ENCODE measurements at places on chromosomes 6 and 20. TPM values are rescaled to one million over a fixed set of nuclear protein-coding genes. Genes with fewer than 3 reads are reported as not detected.

GRCh38 chr6:636488-636887 is 20.4 kb downstream of the HUS1B start:
- no peak for DNase-seq

GRCh38 chr20:55685841-55686240 is 319.5 kb downstream of the CBLN4 start:
- no peak for DNase-seq

The RSPH9 gene
- total RNA-seq: not detected

DNA sequence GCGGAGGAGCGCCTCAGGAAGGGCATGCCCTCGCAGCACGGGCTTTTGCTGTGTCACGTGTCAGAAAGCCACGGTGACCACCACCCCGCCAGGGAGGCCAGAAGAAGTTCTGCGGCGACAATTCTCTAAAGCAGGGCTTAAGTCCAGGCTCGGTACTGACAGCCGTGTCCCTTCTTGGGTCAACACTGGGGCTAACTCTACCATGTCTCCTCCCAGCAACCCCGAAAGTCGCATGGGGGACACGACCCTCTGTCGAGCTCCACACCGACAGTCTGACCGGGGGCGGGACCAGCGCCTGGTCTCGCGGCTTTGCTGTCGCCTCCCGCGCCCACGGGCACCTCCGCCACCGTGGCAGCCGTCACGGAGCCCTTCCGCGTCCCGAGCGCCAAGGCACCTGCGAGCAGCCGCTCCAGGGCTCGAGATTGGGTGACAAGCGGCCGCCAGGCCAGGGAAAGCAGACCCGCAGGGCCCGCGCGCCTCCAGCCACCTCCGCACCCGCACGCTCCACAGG is 534 bp downstream of the NANP start:
- peak; percentile 58 for DNase-seq

The SNAP25 gene
- not detected for total RNA-seq

DNA sequence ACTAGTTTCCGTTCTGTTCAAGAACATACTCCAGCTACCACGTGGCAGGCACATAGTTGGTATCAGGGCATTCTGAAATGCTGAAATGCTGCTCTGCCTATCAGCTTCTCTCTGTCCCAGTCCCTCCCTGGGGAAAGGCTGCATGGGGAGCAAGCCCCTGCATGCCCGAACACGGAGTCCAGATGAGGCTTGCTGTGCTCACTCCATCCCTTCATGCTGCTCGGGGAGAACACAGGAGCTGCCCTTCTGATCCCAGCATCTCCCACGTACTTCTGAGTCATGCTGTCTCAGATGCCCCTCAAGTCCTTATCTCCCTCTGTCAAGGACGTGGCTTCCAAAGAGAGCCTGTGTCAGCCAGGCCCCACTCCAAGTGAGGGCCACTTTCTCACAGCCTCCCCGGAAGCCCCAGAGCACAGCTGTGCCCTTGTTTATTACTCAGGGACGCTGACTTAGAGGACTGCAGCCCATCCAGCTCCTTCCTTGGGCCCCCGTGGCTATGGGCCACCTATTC is 29.4 kb downstream of the THBS2 start:
- no peak for DNase-seq

The ANKRD66 gene
- not detected for total RNA-seq

The DUSP15 gene
- 8.2 TPM for total RNA-seq

The PNPLA1 gene
- 0.25 TPM for total RNA-seq

DNA sequence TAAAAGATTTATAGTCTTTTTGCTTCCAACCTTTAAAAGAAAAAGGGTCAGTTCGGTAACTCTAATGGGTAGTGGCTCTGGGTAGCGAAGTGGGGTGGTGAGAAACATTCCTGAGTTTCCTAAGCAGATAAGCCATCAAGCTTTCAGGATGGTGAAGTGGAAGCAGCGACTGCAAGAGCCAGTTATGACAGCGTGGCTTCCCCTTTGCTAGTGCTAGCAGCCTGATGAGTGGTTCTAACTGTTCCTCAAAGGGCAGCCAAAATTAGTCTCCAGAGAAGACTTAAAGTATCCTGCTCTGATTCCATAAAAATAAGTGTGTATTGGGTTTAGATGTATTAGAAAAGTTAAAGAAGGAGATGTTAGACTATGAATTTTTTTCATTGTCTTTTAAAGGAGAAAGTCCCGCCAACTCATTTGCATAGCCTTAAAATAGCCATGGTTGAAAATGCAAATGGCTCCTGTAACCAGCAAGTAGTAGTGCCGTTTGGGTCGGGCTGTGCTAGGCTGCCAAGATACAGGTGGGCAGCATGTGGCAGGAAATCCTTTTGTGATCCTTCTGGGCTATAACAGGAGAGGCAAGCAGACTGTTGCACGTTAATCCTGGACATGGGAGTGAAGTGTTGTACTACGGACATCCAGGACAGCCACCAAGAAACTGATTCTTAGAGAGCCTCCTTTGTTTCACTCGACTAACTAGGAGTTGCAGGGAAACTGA is 18.0 kb downstream of the ELOVL2 start:
- DNase-seq: no peak

GRCh38 chr6:30542915-30543314 is 13.4 kb downstream of the GNL1 start:
- no peak for DNase-seq

- no peak for DNase-seq
Measured at GRCh38 chr20:17723301-17723691, 23.5 kb downstream of the BANF2 start.

DNA sequence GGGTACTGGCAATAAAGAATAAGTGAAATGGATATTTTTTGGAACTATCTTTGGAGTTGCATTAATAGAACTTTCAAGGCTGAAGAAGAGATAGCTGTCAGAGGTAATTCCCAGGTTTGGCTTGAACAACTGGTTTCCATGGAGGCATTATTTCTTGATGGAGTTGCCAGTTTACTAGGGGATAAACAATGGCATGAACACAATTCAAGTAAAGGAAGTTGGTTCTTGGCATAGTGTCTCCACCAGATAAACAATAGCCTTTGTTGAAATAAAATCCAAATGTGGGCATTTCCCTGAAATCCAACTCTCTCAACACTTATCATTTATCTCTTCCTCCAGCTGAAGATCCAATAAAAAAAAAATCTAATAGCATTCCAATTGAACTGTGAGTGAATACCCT is 454.9 kb downstream of the C6orf118 start:
- no peak for DNase-seq

DNA sequence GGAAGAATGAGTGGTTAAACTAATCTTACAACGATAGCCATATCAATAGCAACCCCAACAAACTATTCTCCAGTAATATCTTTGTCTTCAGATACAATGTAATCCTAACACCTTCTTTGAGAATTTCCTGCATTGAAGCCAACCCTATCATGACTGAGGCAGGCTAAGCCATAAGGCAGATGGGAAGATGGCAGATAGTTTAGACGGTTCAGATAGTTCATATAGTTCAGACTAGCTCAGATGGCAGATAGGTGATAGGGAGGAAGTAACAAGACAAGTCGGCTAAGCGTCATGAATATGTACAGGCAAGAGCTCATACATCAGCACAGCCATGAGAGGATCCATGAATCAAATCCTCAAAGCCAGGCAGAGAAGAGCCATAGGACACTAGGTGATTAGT is 39.1 kb upstream of the BEND6 start:
- DNase-seq: no peak

DNA sequence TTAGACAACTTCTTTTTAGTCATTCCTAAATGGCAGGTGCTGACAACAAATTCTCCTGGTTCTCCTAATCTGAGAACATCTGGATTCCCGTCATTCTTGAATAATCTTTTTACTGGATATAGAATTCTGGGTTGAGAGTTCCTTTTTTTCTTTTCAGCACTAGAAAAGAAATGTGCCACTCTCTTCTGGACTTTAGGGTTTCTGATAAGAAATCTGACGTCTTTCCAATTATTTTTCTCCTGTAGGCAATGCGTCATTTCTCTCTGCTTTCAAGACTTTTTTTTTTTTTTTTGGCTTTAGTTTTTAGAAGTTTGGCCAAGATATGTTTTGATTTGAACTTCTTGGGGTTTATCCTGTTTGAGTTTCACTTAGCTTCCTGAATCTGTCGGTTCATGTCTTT is 66.1 kb upstream of the RNF24 start:
- no peak for DNase-seq

The HS3ST5 gene
- total RNA-seq: 0.28 TPM

DNA sequence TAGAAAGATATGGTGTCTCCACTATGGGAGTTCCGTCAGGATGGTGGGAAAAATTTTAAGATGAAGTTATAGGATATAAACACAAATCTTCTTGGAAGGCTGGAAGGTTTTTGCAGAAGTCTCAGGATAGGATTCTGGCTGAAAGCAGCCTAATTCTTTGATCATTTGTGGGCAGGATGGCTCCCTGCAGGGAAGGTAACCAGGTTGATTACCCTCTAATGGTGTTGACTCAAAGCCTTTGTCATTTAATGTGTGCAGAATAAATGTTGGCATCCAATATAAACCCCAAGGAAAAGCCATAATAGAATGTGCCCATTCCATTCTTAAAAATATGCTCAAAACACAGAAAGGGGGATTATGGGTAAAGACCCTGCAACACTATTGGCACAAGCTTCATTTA is 204.3 kb downstream of the EPM2A start:
- no peak for DNase-seq

GRCh38 chr6:150249261-150249660 is 106.4 kb downstream of the PPP1R14C start:
- no peak for DNase-seq

GRCh38 chr20:10135438-10135837 is 83.2 kb upstream of the SNAP25 start:
- DNase-seq: no peak

- DNase-seq: no peak
Measured at GRCh38 chr20:60269573-60270162, 311.4 kb downstream of the CDH26 start.

DNA sequence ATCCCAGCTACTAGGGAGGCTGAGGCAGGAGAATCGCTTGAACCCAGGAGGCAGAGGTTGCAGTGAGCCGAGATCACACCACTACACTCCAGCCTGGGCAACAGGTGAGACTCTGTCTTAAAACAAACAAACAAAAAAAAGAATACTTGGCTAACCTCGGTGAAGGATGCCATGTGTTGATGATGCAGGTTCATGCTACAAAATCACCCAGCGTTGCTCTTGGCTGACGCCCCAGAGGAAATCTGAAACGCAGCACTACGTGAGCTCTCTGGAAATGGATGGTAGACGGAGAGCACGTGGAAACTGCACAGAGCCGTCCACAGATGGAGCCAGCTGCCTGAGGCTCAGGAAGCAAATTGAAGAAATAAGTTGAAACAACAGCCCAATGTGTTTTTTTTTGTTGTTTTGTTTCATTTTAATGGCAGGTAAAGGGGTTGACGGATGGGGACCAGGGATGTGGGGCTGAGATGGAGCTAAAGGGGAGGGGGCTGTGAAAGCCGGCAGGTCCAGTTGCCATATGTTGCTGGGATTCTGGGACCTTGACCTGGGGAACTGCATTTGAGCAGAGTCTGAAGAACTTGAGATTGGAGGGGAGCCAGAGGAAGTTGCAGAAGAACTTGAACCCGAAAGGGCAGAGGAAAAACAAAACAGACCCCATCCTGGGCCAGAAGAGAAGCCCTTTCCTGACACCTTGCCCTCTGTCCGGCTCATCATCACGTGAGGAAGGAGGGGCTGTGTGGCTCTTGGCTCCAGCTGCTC is 12.8 kb upstream of the MANBAL start:
- peak; percentile 42 for DNase-seq

The ARFRP1 gene
- total RNA-seq: 126 TPM

- DNase-seq: no peak
Measured at GRCh38 chr6:146354451-146354850, 189.2 kb upstream of the RAB32 start.

DNA sequence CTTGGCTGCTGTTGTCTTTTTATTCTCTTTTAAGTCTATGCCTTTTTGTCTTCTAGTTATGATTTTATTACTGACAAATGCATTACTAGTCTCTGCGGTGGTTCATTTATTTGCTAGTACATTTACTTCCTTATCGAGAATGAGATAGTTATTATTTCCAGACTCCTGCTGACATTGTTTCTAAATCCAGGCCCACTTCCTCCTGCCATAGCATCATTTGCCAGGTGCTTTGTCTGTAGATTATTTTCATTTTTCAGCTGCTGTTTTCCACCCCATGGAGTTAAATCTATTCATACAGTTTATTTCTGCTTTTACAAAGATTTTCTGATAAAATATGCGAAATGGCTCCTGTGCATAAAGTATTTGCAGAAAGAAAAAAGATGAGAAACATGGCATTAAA is 459.7 kb downstream of the MMUT start:
- DNase-seq: no peak

The KPNA5 gene
- 12.0 TPM for total RNA-seq

The COL21A1 gene
- total RNA-seq: 1.2 TPM

GRCh38 chr20:15318682-15319081 is 981.3 kb upstream of the FLRT3 start:
- no peak for DNase-seq

The SLC13A3 gene
- 0.39 TPM for total RNA-seq

DNA sequence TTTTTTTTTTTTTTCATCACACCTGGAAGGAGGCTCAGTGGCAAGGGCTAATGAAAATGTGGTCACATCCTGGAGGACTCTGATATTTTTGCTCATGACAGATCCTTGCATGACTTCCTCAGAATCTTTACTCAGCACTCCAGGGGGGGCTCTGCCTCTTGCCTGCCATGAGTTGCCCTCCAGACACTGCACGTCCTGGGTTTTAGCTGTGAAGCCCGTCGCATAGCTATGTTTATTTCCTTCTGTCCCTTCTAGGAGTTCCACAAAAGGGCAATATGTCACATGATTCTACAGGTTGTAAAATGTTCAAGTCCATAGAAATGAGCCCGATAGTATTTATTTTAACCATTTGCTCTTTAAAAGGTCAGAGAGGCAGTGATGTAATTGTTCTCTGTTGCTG is 18.2 kb downstream of the MAS1 start:
- DNase-seq: no peak

DNA sequence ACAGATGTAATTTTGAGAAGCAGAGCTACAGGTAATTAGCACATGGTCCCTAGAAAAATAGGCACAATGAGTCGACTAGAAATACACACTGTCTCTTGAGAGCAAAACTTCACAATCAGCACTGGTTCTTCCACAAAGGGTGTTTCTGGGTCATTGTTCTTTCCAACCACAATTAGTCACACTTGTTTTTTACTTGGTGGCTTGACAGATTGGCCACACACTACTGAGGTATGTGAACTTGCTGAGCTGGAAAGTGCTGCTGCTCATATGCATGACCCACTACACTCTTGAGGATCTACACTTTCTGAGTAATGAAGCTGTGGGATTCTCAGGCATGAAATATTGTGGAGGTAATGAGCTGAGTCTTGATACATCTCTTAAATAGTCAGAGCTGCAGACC is 347.7 kb downstream of the BCKDHB start:
- DNase-seq: no peak

Measured in Caco-2 (cell line).